ENCODE measurements at places on chromosomes 5 and 9.

- ATAC-seq: no peak
These were observed 80.1 kb upstream of the TNFAIP8 start for GRCh38 chr5:119275601-119276173.

- ATAC-seq: peak; percentile 10
These were observed 51.0 kb upstream of the IL17B start for GRCh38 chr5:149429839-149430721.

DNA sequence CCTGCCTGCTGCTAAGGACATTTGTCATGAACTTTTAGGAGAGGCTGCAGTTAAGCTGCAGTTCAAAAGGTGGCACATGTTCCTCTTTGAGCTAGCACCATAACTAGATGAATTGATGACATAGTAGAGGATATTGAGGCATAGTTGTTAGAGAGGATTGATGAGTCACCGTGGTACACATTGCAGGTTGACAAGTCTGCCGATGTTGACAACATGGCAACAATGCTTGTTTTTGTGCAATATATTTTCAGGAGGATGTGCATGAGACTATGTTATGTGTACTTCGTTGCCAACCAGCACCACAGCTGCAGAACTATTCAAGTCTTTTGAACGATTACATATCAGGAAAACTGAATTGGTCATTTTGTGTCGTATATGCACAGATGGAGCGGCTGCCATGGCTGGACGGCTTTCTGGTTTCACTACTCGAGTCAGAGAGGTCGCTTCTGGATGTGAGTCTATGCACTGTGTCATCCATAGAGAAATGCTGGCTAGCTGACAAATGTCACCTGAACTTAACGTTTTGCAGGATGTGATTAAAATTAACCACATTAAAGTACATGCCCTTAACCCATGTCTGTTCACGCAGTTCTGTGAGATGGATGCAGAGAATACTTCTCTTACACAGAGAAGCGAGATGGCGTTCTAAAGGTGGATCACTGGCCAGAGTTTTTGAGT, 24.2 kb downstream of the ANP32B start:
- no peak for ATAC-seq

- no peak for ATAC-seq
These were observed 24.1 kb upstream of the TCOF1 start for GRCh38 chr5:150333400-150333799.

GRCh38 chr5:155591273-155591672, 577.7 kb downstream of the KIF4B start:
- ATAC-seq: no peak

GRCh38 chr9:113403646-113404045, 2.6 kb upstream of the ALAD start:
- no peak for ATAC-seq

- ATAC-seq: no peak
These were observed 616.6 kb downstream of the GABRG2 start for GRCh38 chr5:162684145-162684544.

DNA sequence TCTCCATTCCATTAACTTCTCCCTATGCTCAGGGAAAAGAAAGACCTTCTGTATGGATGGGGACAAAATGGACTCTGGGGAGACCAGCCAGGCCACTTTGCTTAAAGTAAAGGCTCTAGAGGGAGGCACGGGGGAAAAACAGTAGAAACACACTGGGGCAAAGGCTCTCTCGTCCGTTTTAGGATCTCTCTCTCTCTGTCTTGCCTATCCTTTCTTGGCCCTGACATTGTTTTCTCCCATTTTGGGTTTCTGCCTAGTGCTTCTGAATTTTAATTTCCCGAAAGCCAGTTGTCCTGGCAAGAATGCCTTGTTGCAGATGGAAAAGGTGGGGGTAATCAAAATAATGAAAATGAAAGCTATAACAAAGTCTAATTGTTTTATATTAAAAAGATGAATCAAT, 28.2 kb downstream of the NMUR2 start:
- ATAC-seq: no peak

- ATAC-seq: no peak
These were observed 186.0 kb downstream of the PAX5 start for GRCh38 chr9:36847781-36848673.

- ATAC-seq: peak; percentile 75
These were observed 43.6 kb downstream of the ROPN1L start for GRCh38 chr5:10485142-10485795.

DNA sequence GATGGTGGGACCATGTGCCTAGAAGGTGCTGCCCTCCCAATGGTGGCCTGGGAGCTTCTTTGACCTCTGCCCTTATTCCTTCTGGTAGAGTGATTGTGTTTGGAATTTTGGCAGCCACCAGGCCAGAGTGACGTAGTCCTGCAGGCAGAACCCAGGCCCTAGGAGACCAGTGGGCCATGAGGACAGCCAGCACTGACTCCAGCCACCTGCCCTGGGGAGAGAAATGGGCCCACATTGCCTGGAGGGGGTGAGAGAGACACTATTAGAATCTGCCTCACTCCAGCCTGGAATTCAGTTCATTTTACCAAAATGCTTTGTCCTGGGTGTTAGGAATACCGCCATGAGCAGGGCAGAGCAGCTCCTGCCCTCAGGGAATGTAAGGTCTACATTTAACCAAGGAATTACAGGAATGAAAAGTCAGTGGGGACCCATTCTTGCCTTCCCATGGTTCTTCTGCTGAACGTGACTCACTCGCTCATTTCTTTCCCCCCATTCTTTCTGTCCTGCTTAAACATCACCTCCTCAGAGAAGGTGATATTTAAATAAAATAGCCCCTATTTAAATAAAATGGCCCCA, 5.5 kb upstream of the COL27A1 start:
- ATAC-seq: no peak

DNA sequence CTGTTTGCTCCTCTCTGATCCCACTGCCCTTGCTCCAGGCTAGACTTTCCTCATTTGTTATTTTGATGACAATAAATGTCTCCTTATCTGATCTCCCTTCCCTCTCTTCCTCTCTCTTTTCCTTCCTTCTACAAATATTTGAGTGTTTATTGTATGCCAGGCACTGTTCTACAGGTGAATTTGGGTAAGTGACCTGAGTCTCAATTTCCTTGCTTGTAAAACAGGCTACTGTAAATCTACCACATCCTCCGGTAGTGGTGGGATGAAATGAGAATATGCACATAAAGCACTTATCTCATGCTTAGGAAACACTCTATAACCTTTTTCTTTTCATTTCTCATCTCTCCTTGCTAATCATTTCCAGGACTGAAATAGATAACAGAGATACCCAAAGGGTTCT, 86.4 kb downstream of the HMHB1 start:
- ATAC-seq: no peak

DNA sequence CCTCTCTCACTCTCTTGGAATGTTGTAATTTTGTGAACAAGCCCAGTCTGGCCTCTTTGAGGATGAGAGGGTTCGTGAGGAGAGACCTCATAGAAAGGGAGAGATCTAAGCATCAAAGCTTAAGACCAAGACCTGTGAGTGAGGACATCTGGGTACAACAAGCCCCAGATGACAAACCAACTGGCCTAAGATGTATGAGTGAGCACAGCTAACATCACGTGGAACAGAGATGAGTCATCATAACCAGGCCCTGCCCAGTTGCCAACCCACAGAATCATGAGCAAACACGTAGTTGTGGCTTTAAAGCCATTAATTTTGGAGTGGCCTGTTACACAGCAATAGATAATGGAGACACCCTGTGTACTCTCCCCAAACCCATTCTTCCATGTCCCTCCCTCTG, 439.1 kb upstream of the KIF2A start:
- no peak for ATAC-seq

GRCh38 chr5:54753034-54753433, 232.4 kb downstream of the ESM1 start:
- no peak for ATAC-seq

DNA sequence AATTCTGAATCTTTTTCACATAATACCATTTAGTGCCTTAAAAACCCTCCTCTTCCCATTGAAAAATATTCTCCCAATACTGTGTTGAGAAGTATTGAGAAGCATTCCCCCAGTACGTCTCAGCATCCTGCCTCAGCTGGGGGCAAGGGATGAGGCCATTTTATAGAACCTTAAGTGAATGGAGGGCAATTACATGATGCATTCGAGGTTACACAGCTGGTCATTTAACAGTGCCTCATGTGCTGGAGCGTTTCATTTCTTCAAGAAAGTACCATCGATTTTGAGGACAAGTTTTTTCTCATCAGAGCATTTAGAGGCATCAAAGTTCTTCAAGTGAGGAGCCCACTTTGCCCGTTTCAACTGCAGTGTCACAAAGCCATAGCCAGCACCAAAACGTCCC, 135.6 kb downstream of the DOCK2 start:
- ATAC-seq: no peak

GRCh38 chr9:35517552-35518224, 27.8 kb downstream of the RUSC2 start:
- peak; percentile 2 for ATAC-seq

DNA sequence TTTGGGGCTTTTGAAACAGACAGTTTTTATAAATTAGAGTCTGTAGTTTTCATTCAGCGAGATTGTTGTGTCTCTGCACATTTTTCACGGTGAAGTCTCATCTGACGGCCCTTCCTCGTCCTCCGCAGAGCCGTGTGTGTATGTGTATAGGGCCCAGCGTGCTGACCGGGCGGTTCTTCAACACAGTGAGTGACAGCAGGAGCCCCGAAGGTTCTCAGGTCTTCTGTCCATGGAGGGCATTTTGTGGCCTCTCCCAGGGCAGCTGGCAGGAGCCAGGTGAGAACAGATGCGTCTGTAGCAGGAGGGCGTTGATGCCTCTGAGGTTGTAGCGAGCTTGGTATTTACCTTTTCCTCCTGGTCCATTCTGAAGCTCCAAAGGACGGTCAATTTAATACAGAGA, 116.0 kb upstream of the LPCAT1 start:
- ATAC-seq: no peak

DNA sequence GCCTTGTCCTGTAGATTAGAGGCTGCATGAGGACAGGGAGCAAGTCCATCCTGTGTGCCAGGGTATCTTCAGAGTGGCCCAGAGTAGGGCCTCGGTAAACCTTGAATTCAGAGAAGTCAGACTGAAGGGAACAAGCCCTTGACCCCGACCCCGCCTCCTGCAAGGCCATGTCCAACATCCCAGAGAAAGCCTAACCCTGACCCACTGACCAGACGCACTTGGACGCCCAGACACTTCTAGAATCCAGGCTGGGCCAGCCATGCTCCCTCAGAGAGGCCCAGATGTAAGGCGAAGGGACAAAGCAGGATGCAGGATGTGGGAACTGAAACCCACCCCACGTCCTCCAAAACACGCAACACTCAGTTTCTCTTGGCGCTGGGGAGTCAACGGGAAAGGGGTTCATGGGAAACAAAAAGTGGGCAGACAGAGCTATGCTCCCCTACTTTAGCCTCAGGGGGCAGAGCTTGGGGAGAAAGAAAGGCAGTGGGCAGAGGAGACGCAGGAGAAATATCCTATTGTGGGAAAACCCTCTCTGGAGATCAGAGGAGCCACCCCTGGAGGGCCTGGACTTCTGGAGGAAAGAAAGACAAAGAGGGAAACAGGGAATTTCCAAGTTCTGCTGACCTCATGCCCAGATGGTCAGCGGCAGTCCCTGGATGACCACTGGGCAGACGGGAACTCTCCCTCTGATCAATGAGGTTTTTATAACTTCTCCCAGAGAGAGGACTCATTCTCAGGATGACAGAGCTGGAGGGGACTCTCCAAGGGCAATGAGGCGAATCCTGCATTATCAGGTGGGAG, 13.0 kb downstream of the TNIP1 start:
- no peak for ATAC-seq

GRCh38 chr5:133889271-133889905, 79.0 kb downstream of the C5orf15 start:
- no peak for ATAC-seq

GRCh38 chr5:152813526-152813925, 408.4 kb upstream of the NMUR2 start:
- ATAC-seq: no peak

GRCh38 chr9:120650352-120650751, 63.9 kb downstream of the MEGF9 start:
- no peak for ATAC-seq

DNA sequence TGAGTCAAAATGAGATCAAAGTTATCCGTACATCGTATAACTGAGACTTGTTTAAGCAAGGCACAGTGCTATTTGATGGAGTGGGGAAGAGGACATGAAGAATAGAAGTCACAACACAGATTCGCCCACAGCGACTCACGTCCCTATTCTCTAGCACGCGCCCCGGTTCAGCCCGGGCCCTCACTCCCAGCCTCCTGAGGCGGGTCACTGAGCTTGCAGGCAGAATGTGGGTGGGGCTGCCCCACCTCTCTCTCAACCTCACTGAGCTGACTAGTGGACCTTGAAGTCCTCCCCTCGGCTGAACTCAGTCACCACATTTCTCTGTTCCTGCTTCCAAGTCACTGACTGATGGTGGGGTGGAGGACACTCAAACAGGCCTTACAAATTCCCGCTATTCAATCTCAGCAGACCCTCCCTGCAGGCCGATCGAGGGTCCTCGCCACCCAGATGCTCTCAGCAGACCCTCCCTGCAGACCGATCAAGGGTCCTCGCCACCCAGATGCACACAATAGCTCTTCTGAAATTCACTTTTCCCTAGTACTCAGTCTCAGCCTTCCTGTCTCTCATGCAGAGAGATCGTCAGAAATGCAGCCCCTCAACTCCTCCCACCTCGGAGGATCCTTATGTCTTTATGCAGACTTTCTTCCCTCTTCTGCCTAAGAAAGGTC, 12.9 kb downstream of the GLDC start:
- no peak for ATAC-seq

- ATAC-seq: no peak
These were observed 317.3 kb downstream of the TAF11L14 start for GRCh38 chr5:17951392-17952169.

- no peak for ATAC-seq
These were observed 192.3 kb upstream of the GLRA1 start for GRCh38 chr5:152116934-152117333.

DNA sequence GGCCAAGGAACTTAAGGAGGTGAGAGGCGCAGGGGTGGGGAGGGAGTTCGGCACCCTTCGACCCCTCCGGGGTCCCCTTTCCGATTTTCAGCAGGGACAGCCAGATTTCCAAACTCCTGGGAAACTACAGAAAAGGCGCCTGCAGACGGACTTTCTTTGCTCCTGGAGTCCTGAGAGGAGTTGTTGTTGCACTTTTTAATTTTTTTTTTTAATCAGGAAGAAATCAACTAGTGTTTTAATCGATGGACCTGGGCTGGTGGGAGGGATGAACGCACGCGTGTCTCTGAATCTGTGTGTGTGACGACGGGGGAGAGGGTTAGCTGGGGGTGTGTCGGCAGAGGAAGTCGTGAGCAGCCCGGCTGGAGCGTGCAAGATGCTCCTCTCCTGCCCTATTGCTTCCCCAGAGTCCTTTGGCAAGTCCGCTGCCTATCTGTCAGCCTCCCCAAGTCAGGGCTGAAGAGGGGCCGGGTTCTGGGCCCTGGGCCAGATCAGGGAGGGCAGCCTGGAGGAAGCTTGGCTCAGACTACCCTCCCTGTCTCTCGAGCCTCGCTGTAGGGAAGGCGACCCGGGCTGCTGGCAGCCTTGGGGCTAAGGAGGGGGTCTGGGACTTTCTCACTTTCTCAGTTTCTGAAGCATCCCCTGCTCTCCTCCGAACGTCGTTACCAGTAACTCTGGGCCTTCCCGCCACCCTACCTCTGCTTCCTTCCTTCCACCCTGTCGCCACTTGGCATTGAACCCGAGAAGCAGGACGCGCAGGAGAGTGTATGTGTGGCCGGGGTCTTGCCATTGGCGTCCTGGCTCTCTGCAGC, 731 bp downstream of the PRR16 start:
- ATAC-seq: peak; percentile 67

All from gastroesophageal sphincter (tissue), 4 donors.